ENCODE measurements at places on chromosomes 5 and 9.

GRCh38 chr9:90069085-90069484 is 464.3 kb downstream of the GADD45G start:
- DNase-seq = no peak

GRCh38 chr5:124872086-124872485 is 125.6 kb upstream of the ZNF608 start:
- no peak for DNase-seq

- no peak for DNase-seq
Measured at GRCh38 chr9:112072721-112073638, 102.1 kb downstream of the SUSD1 start.

GRCh38 chr9:81002906-81003305 is 686.4 kb downstream of the TLE1 start:
- DNase-seq = no peak

- no peak for DNase-seq
Measured at GRCh38 chr9:91231619-91232018, 130.1 kb downstream of the AUH start.

- DNase-seq = no peak
Measured at GRCh38 chr9:28190981-28191380, 617.7 kb upstream of the C9orf72 start.

DNA sequence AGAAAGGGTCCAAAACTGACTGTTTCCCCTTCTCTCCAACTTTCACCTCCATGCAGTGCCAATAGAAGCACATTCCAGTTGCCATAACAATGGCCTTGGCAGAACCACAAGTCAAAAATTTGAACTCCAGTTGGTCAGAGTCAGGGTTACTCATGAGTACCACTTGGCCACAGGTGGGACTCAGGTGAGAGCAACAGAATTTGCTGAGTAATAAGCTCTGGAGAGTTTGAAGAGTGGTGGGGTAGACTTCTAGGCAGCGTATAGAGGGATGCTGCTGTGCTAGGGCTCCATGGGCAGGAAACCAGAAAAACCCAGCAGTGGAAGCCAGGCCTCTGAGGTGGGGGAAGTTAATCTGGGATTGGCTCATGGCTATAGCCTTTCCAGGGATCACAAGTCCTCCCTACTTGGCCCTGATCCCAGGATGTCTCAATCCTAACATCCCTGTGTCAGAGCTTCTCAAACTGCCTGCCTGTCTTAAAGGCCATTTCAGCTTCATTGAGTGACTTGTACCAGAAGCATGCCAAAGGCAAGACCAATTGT is 30.2 kb downstream of the SNX18 start:
- no peak for DNase-seq

DNA sequence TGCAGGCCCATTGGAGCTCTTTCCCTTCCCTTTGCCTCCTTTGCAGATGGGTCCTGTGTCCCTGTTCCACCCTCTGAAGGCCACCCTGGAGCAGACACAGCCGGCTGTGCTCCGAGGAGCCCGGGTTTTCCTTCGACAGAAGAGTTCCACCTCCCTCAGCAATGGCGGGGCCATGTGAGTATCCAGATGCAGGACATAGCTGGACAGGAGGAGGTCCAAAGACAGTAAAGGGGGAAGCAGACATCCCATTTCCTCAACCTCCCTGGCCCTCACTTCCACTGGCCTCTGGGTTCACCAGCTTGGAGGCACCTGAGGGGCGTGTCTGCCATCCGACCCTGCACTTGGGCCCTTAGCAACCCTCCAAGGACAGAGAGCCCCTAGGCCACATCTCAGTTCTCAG is 237.9 kb downstream of the CACNA1B start:
- no peak for DNase-seq

- DNase-seq = no peak
Measured at GRCh38 chr5:6398570-6399230, 20.4 kb upstream of the MED10 start.

GRCh38 chr5:144207875-144208444 is 37.3 kb downstream of the KCTD16 start:
- no peak for DNase-seq

- DNase-seq = peak; percentile 94
Measured at GRCh38 chr9:100111235-100111634, 12.2 kb downstream of the INVS start.

DNA sequence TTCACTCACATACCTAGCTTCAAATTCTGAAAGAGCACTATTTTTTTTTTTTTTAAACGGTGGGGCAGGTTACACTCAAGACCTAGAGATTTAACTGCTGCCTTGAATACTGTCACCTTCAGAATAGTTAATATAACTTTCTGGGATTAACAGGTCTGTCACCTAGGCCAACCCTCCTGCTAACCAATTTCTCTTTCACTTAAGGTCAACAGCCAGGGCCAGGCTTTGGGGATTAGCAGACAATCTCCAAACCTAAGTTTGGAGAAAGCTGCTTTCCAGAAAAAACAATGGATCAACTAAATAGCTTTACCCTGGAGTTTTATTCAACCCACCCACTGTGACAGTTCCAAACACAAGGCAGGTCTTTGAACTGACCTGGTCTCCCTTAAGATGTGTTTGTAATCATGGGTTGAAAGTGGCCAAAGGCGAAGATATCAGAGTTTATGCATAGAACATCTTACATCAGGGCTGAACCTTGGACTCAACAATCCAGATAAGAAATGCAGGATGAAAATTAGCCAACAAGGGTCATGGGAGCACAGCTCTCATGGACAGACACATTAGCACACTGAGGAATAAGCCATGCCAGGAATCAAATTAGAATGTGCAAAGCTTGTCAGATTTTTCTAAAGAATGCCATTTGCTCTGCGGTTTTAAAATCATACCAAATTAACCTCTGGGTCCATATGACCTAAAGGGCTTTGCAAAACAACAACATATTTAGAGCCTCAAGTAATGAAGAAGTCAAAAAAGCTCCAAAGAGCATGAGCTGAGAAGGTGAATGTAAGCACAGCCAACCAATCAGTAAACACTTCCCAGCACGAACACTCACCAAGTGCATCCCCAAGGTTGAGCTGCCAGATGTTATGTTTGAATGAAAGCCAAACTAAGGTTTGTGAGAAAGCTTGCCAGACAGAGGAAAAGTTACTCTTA is 538.5 kb upstream of the DMAC1 start:
- no peak for DNase-seq

DNA sequence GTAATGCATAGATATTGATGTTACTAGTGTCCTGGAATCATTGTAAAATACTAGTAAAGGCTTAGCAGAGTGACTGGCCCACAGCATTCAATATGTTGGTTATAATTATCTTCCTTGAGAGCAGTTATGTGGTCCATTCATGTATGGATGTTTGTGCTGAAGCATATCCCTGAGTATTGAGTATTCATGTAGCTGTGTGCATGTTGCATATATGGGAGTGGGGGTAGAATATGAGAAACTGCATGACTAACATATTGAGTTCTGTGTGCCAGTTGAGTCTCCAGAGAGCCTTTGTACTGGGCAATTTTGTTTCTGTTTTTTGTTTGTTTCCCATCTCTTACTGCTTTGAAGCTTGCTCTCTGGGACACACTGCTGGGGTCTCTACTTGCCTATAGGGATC is 222.7 kb upstream of the TRIM32 start:
- no peak for DNase-seq

GRCh38 chr5:173187054-173187743 is 42.9 kb downstream of the BNIP1 start:
- DNase-seq = no peak

GRCh38 chr9:137227054-137227852 is at the start of gene RNF224:
RNF224 (plus strand) TSS chr9:137227502; CDS start chr9:137228336, 834 bp downstream.
- peak; percentile 77 for DNase-seq

- no peak for DNase-seq
Measured at GRCh38 chr9:113481176-113481787, 17.8 kb downstream of the RGS3 start.

DNA sequence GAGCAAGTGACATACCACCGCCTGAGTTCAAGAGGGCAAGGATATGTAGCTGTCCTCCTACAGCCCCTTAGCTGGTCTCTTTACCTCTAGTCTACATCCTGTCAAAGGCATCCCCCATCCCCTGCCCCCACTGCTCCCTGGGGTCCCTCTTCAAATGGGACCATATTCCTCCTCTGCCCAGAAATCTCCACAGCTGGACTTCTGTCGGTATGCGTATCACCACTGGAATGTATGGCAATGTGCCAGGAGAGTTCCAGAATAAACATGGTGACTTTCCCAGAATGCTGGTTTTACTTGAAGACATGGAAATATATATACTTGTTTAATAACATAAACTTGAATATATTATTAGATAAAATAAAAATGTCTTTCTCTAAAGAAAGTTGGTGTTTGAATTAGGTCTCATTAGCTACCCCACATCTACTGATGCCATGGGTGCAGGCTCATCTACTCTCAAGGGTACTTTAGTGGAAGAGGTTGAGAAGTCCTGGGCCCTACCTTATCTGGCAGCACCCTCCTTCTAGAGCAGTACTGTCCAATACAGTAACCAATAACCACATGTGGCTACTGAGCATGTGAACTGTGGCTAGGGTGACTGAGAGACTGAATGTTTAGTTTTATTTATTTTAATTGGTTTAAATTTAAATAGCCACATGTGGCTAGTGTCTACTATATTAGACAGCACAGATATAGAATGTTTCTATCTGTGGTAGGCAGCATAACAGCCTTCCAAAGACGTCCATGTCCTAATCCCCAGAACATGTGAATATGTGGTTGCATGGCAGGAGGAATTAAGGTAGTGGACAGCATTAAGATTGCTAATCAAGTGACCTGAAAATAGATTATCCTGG is 181.7 kb upstream of the SLC30A5 start:
- DNase-seq = no peak

GRCh38 chr9:89080193-89080592 is 88.9 kb downstream of the S1PR3 start:
- DNase-seq = no peak

- DNase-seq = no peak
Measured at GRCh38 chr5:146409054-146409671, 38.0 kb upstream of the TCERG1 start.

DNA sequence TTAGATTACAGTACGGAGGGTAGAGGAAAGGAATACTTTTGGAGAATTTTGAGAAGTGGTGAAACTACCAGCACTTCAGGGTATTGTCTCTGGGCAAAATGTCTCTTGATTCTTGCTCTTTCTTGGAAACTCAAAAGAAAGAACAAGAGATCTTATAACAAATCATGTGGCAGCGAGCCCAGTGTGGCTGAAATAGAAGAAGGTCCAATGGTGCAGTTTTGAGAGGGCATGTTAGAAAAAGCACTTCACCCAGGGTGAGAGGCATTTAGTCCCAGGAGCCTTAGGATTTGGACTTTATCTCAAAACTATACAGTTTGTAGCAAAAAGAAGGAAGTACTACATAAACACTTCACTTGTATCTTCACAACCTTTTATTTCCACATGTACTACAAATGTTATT is 39.4 kb downstream of the NNT start:
- no peak for DNase-seq

DNA sequence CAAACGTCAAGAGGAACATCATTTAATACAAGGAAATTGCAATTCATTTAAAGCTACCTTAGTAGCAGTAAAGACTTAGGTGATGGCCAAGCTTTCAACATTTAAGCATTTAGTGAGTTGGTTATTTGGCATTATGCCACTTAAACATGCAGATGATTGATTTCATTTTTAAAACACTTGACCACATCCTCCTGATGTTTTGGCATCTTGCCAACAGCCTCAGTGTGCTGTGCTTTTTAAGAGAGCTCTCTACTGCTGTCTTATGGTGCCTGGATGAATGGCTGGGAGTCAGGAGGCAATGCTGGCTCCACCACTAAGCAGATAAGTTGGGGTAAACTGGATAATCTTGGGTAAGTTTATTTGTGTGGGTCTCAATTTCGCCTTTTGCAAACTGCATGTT is 364.5 kb downstream of the MAN2A1 start:
- no peak for DNase-seq

DNA sequence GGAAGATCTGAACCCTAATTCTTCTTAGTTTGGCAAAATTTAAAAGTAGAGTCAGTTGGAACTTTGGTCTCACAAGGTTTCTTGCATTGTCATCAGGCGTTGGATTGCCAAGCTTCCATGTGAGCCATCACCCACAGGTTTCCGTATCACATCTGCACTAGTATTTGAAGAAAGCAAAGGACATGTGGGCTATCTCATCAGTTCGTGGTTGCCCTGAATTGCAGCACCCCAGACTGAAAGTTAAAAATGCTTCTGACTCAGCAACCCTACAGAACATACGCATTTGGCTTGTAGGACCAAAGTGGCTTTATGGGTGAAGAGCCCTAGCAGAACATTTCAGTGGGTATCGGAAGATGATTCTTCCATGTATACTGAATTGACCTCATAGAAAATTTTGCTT is 358.0 kb downstream of the ENC1 start:
- DNase-seq = no peak

DNA sequence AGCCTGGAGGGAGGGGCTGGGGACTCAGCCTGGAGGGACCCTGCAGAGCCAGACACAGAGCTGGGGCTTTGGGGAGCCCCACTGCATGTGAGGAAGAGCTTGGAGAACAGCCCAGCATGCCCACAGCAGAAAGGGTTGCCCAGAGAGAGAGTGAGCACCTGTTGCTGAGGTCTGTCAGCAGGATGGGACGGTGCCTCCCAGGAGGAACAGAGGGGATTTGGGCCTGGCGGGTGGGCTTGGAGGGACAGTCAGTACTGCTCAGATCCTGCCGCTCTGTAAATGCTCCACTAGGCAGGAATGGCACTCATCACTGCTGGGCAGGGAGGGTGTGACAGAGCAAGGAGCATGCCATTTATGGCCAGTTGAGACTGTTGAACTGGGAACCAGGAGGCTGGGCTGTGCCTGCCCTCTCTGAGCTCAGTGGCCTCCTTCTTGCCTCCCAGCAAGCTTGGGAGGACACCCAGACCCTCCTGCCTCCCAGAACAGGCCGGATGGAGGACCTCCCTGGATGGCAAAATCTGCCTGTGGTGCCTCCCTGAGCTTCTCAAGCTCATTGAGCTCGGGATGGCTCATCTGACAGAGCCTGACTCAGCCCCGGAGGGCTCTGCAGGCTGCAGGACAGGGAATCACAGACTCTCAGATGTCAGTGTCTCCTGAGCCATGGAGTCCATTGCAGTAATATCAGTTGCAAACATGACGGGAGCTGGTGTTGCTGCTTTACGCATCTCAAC is 786 bp upstream of the HRCT1 start:
- DNase-seq = no peak

GRCh38 chr9:134935701-134936345 is 18.1 kb upstream of the FCN1 start:
- no peak for DNase-seq

DNA sequence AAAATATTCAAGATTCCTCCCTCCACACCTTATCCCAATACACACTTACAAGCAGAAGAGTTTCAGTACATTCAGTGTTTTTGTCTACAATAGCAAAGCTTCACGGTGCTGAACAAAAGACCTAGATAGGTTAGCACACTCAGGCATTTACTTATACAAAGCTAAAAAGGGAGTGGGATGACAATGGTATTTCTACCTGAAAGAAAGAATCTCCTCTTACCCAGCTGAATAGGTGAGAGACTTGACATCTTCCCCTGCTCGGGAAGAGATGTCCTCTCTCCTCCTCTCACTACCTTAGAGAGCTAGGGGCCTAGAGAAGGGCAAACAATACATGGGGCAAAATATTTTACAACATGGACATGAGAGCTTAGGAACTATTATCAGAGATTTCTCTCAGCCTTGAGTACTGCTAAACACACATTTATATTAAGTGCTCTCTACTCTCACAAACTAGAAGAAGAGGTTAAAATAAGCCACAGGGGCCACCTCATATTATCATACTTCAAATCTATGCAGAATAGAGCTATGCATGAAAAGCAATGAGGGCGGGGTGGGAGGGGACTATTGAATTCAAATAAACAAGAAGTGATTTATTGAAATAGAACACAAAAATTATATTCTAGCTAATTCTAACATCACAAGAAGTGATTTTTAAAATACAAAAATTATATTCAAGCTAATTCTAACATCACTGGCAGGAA is 38.6 kb upstream of the RNF38 start:
- no peak for DNase-seq

Measured in posterior cingulate gyrus (tissue), 11 donors.